Large intestine (tissue), 12 donors: ENCODE measurements at places on chromosomes 13 and 19. TPM values are rescaled to one million over a fixed set of nuclear protein-coding genes. Genes with fewer than 3 reads are reported as not detected.

Gene ZNF772
- 12.2 TPM for polyA plus RNA-seq

Gene TNNT1
- polyA plus RNA-seq, result 10.2 TPM

Gene BRME1
- polyA plus RNA-seq, result 4.7 TPM

Gene PTBP1
- polyA plus RNA-seq, result 240 TPM

Gene MATK
- polyA plus RNA-seq, result 4.9 TPM

Gene ZNF677
- 27.8 TPM for polyA plus RNA-seq

Gene KCNC3
- polyA plus RNA-seq, result 3.1 TPM
